AG09309 (cell line): ENCODE measurements at places on chromosomes 7 and 10.

DNA sequence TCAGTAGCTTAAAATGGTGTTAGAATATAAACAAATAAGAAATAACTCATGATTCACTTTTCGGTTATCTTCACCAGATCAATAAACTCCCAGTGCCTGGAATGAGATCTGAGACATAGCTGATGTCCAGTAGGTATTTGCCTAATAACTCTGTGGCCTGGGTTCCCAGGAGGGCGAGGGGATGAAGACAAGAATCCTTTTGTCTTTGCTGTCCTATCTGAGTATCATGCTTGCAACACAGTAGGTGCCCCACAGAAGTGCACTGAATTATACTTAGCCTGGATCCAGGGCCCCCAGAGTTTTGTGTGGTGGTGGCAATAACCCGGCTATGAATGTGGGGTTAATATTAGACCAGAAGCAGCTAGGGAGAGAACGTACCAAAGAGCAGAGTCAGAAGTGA, 350.1 kb upstream of the AOAH start:
- DNase-seq = no peak

GRCh38 chr10:80131499-80131901, 1.0 kb upstream of the PLAC9 start:
- no peak for DNase-seq

DNA sequence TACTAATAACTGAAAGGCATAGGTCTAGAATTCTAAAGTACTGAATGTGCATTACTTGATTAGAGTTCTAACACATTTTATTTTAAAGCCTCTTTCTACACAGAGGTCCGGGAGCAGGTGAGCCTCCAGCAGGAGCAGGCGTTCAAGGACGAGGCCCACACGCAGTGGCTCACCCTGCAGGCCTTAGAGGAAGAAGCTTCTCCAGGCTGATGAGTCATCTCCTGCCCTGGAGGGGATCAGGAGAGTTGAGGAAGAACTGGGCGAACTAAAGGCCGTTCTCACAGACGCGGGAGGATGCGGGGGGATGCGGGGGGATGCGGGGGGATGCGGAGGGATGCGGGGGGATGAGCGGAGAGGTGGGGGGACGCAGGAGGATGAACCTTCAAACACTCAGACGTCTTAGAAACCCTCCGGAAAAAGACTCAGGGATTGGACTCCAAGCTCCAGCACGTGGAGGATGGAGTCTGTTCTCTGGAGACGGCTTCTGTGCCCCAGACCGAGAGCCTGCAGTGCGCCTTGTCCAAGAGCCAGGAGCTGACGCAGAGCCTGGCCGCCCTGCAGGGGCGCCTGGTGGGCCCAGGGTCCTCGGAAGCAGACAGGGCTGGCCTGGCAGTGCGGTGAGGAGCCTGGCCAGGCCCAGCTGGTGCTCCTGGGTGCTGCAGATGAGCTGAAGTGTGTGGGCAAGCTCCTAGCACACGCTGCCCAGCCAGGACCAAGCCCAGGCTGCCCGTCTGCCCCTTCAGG, 433.7 kb upstream of the TPK1 start:
- no peak for DNase-seq

DNA sequence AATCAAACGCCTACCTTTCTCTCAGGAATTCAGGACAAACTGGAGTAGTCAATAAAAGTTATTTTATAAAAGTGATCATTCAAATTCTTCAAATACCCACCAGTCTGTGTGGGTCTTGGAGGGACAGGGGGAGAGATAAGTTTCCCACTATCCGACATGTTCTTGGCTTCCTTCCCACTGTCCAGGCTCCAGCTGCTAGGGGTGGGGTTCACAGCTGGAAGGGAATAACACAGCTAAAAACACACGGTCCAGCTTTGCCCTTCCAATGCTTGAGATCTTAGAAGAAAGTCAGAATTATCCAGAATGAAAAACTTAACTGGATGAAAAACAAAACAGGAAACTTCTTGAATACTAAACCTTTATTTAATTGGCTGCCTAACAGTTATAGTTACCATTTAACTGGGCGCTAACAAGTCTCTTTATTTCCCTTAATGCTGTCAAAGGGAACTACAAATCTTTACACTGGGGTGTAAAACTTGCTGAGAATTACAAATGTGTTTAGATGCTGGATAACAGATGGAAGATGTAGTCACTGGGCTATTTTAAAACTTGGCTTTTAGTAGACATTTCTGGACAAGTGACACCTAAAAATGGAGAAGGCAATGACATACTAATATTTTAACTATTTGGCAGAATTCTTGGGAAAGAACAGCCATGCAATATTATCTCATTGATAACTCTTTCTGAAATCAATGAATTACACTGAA, 172.8 kb upstream of the IMMP2L start:
- DNase-seq = no peak

- DNase-seq = no peak
Measured at GRCh38 chr7:42250411-42250810, 13.4 kb upstream of the GLI3 start.

DNA sequence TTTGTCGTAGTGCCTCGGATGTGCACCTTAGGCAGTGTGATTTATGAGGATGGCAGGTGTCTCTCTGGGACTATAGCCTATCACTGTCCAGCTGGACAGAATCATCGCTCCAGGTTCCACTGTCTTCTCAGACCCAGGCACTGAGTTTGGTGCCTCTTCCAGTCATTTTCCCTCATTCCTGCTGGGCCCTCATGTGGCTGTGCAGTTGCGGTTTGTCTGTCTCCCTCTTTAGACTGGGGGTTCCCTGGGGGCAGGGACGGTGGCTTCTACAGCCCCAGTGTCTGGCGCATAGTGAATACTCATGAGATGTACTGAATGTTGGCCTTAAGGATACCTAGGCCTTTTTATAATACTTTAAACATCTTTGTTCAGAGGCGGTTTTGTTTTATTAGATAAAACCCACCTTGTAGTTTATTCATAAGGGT, 28.9 kb downstream of the CCM2 start:
- DNase-seq = no peak

DNA sequence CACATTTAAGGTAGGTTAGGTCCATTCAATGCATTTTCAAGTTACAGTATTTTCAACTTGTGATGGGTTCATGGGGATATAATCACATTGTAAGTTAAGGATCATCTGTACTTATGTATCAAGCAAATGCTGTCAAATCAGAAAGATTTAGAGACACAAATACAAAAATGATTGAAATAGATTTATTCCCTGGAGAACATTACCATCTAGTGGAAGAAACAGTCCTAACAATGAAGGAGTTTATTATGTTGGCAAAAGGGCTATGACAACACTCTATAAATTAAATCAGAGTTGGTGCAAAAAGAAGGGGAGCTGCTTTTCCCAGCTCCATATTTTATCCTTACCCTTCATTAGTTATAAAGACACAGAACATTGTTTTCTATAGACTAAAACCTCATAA, 69.0 kb downstream of the PRSS58 start:
- DNase-seq = no peak

DNA sequence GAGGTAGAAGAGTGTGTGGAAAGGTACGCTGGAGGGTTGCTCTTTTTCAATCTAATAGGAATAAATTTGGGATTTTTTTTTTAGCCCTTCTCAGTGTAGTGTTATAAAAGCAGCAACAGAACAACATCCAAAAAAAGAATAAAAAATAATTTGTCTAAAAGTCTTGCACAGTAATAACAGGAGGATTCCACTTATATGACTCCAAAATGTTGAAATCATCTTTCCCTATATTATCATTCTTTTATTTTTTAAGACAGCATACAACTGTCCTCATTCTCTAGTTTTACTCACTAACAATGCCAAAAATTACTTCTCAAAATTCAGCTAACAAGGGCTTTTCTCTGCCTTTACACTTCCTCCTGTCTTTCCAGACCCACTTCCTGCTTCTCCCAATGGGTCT, 27.8 kb downstream of the IL2RA start:
- DNase-seq = no peak

- DNase-seq = no peak
Measured at GRCh38 chr10:46534828-46535524, 21.5 kb downstream of the GPRIN2 start.

- no peak for DNase-seq
Measured at GRCh38 chr10:113463777-113464176, 89.1 kb upstream of the HABP2 start.

GRCh38 chr10:92328993-92329392, 38.0 kb downstream of the MARCHF5 start:
- DNase-seq = no peak

GRCh38 chr7:55504093-55504859, 68.0 kb downstream of the VOPP1 start:
- DNase-seq = no peak

DNA sequence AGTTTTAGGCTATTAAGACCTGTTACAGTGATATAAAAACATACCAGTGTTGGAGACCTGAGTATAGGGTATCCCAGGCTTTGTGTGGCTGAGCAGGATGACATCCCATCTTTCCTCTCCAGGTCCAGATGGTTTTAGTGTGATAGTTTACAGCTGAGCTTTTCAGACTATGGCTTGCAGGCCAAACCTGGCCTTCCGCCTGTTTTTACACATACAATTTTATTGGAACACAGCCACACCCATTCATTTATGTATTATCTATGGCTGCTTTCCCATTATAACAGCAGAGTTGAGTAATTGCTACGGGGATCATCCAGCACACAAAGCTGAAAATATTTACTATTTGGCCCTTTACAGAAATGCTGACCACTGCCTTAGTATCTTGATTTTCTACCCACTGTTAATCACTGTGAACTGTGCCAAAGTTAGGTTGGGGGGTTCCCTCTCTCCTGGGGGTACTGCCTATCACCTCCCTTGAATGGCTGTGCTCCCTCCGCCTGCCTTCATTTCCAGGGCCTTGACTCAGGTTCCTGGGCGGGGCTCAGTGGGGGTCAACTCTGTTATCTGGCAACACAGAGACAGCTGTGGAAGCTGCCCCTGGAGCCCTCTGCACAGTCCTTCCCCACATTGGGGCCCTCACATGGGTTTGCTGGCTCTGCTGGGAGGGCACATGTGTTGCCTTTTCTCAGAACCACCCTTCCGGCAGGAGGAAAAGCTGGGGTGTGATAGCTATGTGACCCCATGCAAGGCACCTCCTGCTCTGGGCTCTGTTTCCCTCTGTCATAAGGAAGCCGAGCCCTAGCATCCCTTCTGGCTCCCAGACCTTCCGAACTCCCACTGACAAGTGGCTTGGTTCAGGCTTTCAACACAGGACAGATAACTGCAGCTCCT, 40.3 kb upstream of the SH2D4B start:
- DNase-seq = no peak

DNA sequence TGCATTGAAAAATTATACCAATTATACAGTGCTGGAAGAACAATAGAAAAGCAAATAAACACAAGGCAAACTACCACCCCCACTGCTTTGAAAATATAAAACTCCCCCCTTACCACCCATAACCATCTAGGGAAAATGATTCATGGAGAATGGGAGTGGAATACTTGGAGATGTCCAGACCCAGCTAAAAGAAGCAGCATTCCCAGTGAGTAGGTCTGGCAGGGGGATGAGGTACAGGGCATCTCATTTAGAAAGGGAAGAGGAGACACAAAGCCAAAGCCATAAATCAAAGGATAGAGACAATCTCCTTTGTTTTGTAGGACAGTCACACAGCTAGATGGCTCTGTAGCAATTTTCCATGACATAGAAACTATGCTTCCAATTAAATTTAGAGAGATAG, 36.0 kb upstream of the DGKI start:
- DNase-seq = no peak

- DNase-seq = no peak
Measured at GRCh38 chr7:155974186-155974897, 162.1 kb upstream of the SHH start.

DNA sequence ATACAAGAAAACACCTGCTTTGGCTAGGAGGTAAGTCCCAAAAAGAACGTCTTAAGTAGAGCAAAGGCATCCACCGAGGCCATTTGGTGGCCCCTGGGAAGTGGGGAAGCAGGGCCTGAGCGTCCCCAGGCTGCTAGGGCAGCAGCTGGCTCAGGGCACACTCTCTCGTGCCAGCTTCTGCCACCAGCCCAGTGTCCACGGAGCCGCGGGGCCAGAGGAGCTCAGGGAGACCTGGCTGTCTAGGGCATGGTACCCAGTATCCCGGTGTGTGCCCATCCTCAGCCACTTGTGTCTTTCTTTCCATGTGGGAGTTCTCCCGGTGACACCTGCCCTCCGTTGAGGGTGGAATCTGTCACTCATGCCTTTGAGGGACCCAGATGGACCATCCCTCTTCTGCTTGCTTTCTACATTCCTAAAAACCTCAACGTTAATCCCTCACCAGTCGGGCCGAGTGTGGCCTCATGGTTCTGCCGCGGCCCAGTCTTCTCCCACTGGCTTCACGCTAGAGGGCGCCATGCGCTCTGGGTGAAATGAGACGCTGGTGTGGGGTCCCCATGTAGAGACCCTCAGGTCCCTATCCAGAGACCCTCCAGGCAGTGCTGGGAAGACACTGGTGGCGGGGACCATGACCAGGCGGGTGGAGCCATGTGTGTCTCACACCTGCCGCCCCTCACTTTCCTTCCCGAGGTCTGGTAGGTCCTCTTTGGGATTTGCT, 9.5 kb upstream of the AP5Z1 start:
- no peak for DNase-seq

- no peak for DNase-seq
Measured at GRCh38 chr10:84270708-84271107, 25.9 kb downstream of the RGR start.

- no peak for DNase-seq
Measured at GRCh38 chr10:92575961-92576360, 2.1 kb upstream of the IDE start.

- DNase-seq = no peak
Measured at GRCh38 chr7:41873741-41874140, 170.9 kb upstream of the INHBA start.
